Smooth muscle cell of the umbilical artery (primary cell): ENCODE measurements at places on chromosomes 1 and 21. TPM values are rescaled to one million over a fixed set of nuclear protein-coding genes. Genes with fewer than 3 reads are reported as not detected.

Gene ANGPTL1
- total RNA-seq, result 4.8 and 34.7 TPM in 2 replicates

Gene TRIM67
- total RNA-seq, result not detected in 2 replicates

Gene C1orf21
- total RNA-seq, result 22.9 and 28.5 TPM in 2 replicates

Gene C8B
- under 0.01 TPM in 1 of 2 replicates, not detected in the other for total RNA-seq

Gene DIRAS3
- 58.2 and 78.9 TPM in 2 replicates for total RNA-seq

Gene RNF187
- total RNA-seq, result 112 and 118 TPM in 2 replicates

Gene CHODL
- not detected in 2 replicates for total RNA-seq

Gene B3GALT6
- 32.1 and 37.1 TPM in 2 replicates for total RNA-seq

Gene ETV3L
- total RNA-seq, result not detected in 2 replicates

Gene NCF2
- not detected in 2 replicates for total RNA-seq
